Right renal pelvis (tissue), 4 donors: ENCODE measurements at places on chromosomes 6 and 20.

- no peak for DNase-seq
Measured at GRCh38 chr6:133436652-133437051, 195.5 kb downstream of the EYA4 start.

DNA sequence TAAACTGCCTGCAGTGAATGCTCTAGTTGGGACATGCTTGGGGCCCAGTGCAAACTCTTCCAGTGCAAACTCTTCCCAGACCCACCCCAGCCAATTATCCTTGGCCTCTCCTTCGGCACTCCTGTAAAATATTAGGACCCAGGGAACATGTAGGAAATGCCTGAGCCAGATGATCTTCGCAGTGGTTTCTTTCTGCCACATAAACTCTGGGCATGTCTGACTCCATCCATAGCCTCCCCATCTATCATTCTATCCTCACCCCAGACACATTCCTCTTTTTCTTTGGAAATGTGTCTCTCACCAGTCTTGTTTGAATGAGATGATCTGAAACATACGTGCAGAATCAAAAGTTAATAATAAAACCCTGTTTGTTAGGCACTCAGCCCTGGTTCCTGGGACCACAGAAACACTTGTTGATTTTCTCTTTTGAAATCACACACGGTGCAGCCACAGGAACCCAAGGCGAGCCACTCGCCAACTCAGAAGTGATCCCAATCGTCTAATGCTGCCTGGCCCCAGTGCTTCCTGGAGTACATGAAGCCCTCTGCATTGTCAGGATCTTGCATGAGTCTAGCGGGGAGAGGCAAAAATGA, 108.9 kb upstream of the CST7 start:
- no peak for DNase-seq

DNA sequence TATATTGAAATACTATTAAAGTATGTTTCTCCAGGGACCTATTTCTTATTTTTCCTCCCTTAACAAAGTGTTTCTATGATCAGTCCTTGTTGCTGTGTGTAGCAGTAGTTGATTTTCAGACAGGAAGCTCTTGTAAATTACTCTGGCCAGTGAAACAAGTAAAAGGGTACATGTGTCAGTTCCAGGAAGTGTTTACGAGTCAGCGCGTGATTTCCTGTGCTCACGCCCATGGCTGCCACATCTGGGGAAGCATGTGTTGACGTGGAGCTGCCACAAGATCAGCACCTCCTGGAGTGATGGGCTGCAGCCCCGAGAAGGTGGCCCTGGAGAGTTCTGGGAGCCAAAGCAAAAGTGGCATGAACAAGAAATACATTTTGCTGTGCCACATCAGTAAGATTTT, 38.6 kb upstream of the GGTLC1 start:
- no peak for DNase-seq

- no peak for DNase-seq
Measured at GRCh38 chr6:159360306-159360705, 191.1 kb downstream of the FNDC1 start.

GRCh38 chr6:167416676-167417430, 92.0 kb downstream of the TTLL2 start:
- no peak for DNase-seq

DNA sequence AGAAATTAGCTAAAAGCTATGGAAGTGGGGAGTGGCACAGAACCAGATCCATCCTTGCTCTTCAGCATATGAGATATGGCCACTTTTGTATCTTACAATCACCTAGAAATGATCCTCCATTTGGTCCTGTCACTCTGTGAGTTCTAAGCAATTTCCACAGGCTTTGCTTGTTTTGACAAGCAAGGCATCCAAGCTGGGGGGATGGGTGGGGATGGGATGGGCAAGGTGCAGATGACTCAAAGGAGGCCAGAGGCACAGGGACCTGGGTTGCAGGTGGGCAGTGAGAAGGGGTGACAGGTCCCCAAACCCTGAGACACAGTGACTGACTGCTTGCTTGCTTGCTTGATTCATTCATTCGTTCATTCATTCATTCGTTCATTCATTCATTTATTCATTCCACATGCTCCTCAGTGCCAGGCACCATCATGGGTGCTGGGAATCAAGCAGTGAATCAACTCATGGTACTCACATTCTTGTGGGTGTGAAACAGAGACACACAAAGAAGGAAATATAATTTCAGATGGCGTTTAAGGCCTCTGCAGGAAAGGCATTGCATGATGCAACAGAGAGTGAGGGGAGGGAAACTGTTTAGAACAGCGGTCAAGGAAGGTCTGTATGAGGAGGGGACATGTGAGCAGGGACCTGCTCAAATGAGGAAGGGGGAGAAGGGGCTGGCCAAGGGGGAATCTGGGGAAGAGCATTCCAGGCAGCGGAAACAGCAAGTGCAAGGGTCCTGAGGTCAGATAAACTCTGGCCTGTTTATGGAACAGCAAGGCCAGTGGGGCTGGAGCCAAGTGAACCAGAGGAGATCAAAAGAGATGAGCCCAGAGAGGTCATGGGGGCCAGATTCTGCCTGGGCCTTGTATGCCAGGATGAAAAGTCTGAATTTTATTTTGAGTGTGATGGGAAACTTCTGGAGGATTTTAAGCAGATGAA, 3.4 kb downstream of the KCNB1 start:
- DNase-seq = no peak

DNA sequence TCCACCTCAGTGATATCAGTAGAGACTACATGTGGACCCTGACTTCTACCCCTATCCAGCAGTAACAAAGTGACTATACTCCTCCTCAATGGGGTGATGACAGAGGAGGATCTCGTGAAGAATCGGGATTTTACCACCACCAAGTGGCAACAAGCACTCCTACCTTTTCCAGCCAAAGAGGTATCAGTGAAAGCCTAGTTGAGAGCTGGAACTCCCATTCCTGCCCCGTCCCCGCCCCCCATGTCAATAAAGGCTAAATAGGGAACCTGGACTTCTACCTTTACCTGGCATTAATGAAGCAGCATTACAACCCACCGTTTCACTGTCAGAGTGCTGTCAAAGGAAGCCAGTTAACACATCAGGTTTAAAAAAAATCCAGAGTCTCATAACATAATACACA, 45.3 kb downstream of the RNF24 start:
- DNase-seq = no peak

DNA sequence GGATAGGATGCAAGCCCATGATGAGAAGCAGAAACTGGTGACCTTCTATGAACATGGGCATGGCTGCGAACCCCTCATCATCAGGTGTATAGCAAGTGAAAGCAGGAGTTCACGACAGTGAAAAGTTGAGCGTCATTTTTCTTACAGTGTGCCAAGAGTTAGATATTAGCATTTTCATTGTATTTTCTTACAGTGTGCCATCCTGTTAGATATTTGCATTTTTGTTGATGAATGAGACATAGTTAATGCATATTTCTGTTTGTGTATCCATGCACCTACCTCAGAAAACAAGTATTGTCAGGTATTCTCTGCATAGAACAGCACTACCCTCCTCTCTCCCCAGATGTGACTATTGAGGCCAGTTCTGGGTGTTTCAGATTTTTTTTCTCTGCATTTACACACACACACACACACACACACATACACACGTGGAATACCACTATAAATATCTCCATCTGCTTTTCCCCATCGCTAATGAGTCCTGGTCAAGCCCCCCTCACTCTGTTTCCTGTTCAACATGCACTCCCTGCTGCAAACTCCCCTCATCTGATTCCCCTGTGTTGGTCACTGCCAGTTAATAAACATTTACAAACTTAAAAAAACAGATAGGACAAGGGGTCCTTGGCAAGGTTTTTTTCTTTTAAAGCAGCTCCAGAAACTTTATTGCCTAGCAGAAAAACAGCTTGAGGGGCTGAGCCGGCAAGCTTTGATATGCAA, 41.7 kb downstream of the PLN start:
- DNase-seq = no peak

DNA sequence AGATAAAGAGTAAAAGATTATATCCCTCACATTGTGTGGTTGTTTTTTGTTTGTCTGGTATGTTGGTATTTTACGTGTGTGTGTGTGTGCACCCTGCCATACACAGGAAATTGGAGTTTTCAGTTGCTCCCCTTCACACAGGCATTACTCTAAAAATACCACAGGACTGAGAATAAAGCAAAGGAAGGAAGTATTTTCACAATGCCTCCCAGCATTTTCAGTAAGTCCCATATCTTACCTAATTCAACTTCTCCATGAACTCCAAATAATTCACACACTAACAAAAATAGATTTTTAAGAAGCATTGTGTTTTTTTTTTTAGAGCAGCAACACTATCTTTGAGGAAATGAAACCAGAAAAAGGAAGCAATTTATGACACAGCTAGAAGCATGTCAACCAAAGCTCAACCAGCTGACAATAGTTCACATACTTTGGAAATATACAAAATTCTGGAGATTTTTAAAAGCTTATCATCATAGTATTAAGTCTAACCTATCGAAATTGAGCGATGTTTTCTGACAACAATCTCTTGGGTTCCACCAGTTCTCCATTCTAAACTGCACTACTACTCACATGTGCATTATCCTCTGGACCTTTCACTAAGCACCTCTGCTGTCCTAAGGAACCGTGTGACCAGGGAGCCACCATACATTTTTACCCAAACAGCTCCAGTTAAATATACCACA, 2.1 kb downstream of the UBE2J1 start:
- DNase-seq = no peak

- no peak for DNase-seq
Measured at GRCh38 chr6:150025201-150025917, at the start of gene RAET1L. Gene RAET1L, minus strand, starts transcription at chr6:150025532. Its CDS starts 61 bp downstream, at chr6:150025471.

DNA sequence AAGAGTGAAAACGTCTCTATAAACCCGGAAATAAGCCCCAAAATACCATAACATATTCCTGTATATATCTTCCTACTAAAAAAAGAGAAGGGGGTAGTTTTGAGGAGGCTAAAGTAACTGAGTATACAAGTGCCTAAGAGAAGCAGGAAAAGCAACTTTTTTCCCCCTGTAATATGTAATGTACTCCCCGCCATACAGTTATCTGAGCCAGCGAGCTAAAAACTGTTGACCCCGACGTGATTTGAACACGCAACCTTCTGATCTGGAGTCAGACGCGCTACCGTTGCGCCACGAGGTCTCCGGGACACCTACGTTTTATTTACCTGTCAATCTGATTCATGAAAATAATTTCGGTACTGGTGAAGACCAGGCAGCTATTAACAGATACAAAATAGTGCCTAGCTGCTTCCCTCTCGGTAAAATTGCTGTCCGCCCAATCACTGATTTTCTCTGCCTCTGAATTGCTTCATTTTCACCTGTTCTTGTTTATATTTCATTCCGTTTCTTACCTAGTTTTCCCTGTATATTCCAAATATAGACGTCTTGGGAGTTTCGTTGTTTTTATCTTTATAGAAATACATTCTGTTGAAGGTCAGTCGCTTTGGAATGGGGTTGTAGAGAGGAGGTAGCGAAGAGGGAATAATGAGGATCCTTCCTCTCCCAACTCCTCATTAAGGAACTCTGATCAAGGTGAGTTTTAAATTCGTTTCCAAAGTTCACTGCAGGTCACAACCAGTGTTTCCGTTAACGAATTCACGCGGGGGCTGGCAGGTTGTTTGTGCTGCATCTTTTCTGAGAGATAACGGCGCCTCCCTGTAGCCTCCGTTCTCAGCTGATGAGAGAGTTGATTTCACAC, 33.6 kb upstream of the BTN3A2 start:
- no peak for DNase-seq

- no peak for DNase-seq
Measured at GRCh38 chr6:8229915-8230756, 127.8 kb upstream of the EEF1E1 start.

- DNase-seq = no peak
Measured at GRCh38 chr6:8000188-8000596, 64.0 kb downstream of the BLOC1S5 start.

DNA sequence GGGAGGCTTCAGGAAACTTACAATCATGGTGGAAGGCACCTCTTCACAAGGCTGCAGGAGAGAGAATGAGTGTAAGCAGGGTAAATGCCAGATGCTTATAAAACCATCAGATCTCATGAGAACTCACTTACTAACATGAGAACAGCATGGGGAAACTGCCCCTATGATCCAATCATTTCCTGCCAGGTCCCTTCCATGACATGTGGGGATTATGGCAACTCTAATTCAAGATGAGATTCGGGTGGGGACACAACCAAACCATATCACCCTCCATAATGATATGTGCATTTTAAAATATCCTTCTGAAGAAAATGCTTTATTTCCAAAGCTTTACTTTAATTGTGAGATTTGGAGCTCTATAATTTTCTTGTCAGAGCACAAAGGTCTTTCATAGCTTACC, 154.1 kb upstream of the CENPW start:
- no peak for DNase-seq

DNA sequence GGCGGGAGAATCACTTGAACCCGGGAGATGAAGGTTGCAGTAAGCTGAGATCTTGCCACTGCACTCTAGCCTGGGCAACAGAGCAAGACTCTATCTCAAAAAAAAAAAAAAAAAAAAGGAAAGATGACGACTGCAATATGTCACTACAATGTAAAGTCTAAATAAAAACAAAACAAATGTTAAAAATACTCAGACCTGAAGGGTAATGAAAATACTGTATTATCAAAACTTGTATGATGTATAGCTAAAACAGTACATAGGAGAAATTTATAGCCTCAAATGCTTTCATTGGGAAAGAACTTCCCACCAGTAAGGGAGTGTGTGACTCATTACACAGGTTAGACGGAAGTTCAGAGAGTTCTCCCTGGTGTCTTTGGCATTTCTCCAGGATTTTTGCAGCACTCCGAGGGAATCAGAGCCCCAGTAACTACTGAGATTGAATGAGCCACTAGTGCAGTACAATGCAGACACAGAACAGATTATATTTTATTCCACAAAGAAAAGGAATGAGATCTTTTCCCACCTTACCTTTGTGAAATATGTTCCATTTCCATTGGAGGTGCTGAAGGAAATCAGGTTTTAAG, 12.5 kb upstream of the RALGAPB start:
- no peak for DNase-seq

DNA sequence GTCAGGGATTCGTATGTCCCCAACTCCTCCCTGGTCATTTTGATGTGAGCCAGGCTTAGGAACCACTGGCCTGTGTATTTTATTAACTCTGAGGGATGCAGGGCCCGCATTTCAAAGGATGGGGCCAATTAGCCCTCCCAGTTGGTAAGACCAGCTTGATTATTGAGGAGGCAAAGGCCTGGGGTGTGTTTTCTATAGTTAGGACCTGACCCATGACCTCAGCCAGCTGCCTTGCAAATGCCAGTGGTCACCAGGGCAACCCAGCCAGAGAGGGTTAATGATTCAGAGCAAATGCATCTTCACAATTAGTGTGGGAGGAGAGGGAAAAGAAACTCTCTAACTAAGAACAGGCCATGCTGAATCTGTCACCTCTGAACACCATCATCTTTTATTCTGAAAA, 835.4 kb downstream of the MAFB start:
- no peak for DNase-seq

DNA sequence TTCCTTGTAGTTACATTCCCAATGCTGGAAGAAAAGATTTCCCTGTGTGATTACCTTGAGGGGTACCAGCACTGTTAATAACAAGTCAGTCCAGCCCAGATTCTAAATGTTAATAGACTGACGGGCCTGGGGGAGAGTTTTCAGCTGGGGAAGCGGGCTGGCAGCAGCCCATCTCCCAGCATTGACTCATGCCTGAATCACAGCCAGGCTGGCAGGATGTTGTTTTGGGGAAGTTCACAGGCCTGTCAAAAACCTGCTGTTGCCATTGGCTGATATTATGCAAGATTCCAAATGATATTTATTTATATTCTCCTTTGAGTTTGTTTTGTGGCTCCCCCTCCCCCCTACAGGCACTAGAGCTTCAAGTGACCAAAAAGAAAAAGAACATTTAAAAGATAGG, 213.9 kb upstream of the CNR1 start:
- DNase-seq = no peak
